ENCODE measurements at places on chromosomes 5 and 9.

DNA sequence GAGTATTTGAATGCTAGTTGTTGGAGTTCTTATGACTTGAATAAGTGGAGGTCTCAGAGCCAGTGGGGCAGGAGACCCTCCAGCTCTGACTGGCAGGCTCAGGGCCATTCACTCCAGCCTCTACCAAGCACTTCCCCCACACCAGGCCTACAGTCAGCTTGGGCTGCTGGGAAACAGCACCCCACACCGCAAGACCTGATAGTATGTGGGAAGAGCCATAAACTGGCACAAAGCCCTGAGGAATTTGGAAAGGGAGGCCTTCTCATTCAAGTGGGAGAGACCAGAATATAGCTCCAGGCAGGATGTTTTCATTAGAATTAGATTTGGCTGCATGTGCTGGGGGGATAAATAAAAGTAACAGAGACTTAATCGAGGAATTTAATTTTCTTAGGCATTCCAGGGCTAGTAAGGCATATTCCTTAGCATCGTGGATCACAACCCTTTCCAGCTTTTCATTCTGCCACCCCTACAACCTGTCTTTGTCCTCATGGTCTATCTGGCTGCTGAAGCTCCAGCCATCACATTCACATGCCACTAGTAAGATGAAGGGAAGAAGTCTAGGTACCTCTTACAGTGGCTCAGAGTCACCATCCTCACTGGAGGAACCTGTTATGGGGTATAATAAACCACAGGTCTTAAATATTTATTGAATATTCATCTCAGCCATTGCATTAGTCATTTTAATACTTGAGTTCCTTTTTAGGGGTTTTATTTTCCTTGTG lies 47.5 kb downstream of the TMOD1 start:
- no peak for DNase-seq

GRCh38 chr5:36240779-36241630 lies 720 bp downstream of the NADK2 start:
- peak; percentile 19 for DNase-seq

GRCh38 chr5:149358868-149359495 lies 1.1 kb downstream of the PCYOX1L start:
- no peak for DNase-seq

DNA sequence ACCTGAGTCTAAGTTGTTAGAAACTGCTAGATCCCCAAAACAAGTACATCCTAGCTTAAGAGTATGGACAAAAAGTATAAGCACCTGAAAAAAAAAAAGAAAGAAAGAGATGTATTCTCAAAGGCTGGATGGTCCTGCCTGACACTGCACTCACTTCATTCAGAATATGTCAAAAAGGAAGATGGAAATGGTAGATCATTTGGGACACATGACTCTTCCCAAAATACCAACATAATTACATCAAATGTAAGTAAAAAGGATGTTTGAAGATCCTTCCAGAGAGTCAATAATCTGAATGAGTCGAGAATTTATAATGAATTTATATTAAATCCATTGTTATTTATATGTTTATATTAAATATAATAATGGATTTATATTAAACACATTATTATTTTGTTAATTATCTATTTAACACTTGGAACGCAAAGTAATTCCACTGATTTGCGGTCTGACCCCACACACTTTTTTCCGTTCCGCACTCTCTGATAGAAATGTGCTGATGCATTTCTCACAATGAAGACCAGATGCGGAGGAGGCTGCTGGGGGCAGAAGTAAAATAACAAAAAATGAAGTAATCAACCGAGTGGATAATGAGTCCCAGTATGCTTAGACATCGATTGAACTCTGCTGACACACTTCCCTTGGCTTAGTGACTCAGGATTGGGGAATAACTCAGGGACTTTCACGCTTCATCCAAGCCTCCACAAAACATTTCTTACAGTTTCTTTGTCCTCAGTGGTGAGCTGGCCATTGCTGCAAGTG lies 201.2 kb downstream of the ADAMTS12 start:
- DNase-seq = no peak

- no peak for DNase-seq
These were observed 193.9 kb downstream of the MEF2C start for GRCh38 chr5:88688984-88689667.

DNA sequence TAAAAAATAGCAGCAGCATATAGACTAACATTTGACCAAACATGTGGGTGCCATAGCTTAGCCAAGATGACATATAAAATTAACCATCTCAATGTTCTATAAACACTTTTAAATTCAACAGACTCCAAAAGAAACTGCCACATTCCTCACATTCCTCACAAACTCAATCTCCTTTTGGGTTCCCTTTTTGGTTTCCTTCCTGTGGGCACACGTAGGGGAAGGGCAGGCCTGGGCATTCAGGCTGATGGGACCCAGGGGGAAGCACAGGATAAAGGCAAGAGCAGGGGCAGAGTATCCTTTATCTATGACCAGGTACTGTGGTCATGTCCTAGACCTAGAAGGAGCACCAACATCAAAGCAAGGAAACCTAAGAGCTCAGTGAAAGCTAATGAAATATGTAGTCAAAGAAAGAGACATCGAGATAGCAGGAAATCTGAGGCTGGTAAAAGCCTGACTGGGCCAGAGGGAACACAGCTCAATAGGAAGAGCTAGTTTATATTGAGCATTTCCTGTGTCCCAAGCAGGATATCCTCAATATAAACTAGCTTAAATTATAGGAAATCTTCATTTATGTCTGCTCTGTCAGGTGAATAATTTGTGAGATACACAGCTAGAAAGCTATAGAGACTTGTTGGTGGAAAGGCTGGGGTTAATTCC lies 13.6 kb upstream of the ERAP1 start:
- DNase-seq = no peak

DNA sequence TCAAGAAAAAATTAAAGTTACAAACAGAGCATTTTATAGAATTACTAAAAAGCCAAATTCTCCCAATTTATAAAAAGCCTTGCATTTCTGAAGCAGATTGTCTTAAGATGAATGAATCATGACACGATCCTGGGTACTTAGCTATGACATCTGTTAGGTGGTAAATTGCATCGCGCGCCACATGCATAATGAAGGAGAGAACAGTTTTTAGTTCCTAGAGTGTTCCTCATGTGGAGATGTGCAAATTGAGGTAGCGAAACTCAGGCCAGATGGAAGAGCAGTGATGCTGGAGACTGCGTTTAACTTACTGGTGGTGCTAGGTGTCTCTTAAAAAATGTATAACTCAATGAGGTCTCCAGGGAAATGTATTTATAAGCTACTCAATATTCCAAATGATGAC lies 516.1 kb downstream of the EFNA5 start:
- DNase-seq = no peak

DNA sequence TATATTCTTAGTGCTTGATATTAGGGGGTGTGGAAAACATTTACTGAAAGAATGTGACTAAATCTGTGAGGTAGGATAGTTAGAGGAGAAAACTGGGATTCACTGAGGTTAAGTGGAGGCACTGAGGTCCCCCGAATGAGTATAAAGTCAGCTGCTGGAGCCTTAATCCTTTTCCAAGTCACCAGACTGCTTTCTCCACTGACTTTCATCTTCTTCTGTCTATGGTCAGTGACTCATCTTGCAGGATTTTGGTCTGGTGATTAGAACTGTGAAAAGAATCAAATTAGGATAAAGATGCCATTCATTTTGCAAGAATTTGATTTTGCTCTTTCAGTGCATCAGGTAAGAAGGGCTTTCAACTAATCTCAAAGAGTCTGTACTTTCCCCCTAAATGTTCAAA lies 89.3 kb upstream of the ALDH1A1 start:
- no peak for DNase-seq

- no peak for DNase-seq
These were observed 109.9 kb upstream of the IL12B start for GRCh38 chr5:159440235-159440634.

DNA sequence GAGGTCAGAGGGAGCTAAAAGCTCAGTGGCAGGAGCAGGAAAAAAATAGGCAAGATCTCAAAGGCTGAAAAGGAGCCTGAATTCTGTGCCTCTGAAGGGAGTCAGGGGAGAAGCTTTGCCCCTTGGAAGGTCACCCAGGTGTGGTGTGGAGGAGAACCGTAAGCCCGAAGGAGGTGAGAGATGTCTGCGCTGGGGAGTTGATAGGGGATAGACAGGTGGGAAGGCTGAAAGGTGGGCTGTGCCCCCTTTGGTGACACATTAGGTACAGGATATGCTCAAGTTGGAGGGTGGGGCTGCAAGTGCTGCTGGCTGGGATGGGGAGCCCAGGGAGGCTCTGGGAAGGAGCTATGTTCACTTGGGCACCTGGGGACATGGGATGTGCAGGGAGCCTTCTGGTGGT lies 217.7 kb downstream of the PAX5 start:
- no peak for DNase-seq

DNA sequence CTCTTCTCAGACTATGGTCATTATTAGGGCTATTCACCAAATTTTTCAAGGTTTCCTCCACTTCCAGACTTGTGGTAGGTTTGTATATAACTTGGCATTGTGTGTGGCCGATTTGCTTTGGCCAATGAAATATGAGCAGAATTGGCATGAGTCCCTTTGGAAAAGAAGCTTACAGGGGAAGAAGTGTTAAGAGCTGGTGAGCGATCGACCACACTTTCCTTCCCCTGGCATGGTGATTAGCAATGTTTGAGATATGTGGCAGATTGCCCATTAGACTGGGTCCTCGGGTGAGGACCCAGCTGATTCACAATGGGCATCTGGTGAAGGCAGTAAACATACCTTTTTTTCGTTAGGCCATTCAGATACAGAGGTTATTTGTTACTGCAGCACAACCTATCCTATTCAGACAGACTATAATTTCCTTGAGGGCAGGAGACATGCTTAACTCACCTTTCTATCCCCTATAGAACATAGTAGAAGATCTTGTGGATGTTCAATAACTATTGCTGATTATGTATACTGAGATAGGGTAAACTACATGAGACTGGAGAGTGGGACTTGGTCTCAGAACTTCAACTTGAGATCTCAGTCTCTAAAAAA lies 62.8 kb upstream of the KLF9 start:
- DNase-seq = no peak

DNA sequence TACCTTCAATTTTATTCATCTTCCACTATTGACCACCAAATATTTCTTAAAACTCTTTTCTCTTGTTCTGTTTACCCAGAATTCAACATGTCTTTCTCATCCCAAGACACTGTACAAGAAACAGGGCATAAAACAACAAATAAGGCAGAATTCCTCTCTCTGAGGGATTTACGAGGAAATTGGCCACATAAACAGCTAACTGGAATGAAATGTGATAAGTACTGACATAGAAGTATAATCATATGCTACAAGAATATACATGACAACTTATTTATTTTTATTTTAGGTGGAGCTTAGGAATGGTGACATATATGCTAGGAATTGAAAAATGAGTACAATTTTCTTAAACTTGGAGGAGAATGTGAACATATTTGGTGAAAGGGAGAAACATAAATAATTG lies 48.8 kb upstream of the FBN2 start:
- DNase-seq = no peak

GRCh38 chr9:126173929-126174328 lies 152.7 kb upstream of the MVB12B start:
- no peak for DNase-seq

DNA sequence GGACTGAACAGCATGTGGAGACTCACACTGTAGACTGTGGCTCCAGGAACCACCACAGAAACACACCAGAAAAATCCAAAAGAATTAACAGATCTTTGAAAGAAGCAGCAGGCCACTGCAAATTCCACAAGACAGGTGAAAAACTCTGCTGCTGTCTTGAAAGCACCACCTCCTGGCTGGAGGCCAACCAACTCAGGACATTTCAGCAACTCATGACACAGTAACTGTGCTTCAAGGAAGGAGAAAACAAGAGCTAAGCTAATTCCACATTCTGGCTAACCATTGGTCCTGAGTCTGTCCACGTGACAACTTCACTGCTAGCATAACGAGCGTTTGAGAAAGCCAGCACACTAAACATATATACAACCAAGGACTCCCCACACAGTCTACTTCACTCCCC lies 625.1 kb downstream of the PRELID2 start:
- no peak for DNase-seq

- no peak for DNase-seq
These were observed 13.6 kb upstream of the CAST start for GRCh38 chr5:96648593-96648992.

DNA sequence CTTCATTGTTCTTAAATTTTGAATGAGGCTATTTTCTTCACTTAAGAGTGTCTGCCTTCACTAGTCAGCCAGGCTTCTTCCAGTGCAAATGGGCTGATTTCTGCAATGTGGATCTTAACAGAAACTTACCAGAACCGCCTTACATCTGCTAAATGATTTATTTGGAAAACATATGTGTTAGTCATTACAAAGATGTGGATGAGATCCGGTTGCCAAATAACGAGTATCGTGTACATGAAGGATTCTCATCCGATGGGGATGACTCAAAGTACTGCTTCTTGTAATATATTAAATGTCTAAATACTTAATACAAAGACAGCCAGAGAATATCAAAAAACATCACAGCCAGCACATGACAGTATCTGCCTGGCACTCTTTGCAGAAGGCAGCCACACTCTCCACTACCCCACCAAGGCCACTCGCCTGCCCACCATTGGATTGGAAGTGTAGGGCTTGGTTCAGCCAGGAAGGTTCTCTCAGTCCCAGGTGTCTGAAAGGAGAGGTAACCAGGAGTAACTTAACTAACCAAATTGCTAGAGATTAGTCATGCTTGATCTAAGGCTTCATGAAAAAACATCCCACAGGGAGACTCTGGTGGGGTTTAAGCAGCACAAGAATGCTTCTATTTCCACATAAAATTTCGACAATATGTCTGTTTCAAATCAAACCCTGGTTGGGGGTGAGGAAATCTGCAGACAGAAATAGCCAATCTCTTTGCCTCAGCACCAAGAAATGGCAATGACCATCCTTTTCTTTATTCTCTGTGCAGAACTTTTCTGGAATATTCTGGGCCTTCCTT lies 174.8 kb downstream of the GADD45G start:
- DNase-seq = no peak

GRCh38 chr9:129568560-129569501 lies 52.1 kb downstream of the C9orf50 start:
- DNase-seq = no peak

GRCh38 chr5:58156361-58156760 lies 303.5 kb downstream of the PLK2 start:
- DNase-seq = no peak

Data from stimulated activated CD4-positive, alpha-beta T cell treated with anti-CD3 and anti-CD28 coated beads, Interleukin-2, amount 100 ng/mL, for 48 hours (primary cell).